ENCODE measurements at places on chromosomes 4 and X. TPM values are rescaled to one million over a fixed set of nuclear protein-coding genes. Genes with fewer than 3 reads are reported as not detected.

DDX3X gene
- polyA plus RNA-seq: 237 TPM

TMPRSS11A gene
- polyA plus RNA-seq: not detected

PDZD4 gene
- polyA plus RNA-seq: 7.1 TPM

RASL11B gene
- polyA plus RNA-seq: 49.7 TPM

NPY1R gene
- polyA plus RNA-seq: 25.1 TPM

DNA sequence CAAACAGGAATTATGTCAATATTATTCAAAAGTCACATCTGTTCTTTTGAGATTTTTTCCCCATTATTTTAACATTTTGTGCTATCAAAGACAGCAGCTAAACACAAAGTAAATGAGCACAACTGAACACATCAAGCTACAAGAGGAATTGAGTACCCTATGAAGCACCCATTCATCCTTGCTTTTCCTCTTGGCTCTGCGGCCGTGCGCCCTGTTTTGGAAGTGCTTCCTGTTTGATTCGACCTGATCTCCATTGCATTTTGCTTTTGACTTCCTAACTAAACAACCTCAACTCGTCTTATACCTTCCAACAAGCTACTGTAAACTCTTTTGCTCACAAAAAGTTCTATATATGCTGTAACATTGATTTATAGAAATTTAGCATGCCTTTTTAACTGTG, 85.0 kb downstream of the SCFD2 start:
- DNase-seq: no peak

GRCh38 chr4:7435471-7436061, 836 bp upstream of the PSAPL1 start:
- no peak for DNase-seq

DNA sequence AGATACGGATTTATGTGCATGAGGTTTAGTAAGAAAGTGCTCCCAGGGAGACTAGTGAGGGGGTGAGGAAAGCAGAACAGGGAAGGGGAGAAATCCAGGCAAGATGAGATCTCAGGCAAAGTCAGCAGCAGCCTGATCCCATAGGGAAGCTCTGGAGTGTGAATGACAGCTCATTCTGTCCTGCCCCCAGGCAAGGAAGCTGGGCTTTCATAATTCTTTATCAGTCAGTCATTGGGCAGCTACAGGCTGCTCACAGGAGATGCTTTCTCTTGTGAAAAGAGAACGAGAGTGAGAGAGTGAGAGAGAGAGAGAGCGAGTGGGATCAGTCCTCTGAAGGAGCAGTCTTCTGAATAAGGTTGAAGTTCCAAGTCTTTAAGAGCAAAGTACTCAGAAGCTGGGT, 48.1 kb downstream of the SRPX start:
- DNase-seq: no peak

- no peak for DNase-seq
Measured at GRCh38 chr4:76296286-76296820, 10.2 kb upstream of the STBD1 start.

DNA sequence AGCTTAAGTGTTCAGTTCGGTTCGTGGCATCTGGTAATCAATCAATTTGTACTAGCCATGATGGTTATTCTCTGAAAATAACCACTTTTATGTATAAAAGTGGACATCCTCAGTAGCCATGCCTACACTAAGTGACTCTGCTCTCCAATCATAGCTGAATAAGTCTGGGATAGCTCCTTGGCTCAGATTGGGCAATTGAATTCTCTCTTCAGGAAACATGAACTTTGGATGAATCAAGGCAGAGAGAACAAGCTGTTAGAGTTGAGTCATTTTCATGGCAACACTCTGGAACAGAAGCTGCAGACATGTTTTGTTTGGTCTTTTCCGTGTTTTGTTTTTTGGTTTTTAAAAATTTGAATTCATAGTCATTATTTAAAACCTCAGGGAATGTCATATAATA, 66.8 kb upstream of the TMEM164 start:
- no peak for DNase-seq

DNA sequence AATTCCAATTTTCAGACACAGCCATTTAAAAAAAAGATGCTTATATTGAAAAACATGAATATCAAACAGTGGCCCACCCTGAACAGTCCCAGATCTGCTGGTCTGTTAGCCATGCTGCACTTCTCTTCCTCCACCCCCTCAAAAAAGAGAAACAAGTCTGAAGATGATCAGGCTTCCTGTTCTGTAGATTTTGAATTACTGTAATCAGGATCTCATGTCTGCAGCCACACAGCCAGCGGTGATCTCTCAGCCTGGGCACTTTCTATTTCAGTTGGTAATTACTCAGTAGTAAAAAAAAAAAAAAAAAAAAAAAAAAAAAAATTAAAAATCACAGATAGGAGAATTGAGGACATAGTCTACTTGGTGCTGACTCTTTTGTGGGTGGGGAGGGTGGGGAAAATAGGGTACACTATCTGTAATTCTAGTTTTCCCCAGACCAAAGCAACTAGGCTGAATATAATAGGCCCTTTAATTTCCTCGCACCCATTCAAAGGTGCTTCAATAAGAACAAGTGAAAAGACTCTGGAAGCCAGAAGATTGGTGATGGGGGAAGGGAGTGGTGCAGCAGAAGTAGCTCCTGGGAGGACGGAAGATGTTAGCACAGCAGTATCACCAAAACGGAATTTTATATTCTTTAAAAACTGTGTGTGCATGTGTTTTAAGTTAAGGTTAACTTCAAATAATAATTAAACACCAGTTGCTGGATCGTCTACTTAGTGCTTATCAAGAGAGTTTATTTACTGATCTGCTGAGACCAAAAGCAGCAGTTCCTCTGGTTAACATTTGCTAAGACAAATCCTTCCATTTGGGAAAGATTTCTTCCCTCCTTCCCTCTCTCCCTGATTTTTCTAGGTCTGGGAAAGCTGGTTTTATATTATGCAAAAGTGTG, 47.0 kb downstream of the SPRY1 start:
- no peak for DNase-seq

DNA sequence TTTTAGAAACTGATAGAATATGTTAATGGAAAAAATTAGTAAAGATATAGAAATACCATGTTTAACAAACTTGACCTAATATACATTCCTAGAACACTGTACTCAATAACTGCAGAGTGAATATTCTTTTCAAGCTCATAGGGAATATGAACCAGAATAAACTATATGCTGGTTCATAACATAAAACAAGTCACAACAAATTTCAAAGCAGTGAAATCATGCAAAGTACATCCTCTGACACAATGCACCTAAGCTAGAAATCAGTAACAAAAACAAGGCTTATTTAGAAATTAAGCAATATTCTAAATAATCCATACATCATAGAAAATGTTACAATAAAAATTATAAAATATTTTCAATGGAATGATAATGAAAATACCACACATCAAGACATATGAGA, 9.2 kb upstream of the SEPSECS start:
- no peak for DNase-seq

- DNase-seq: no peak
Measured at GRCh38 chrX:56987741-56988140, 7.6 kb downstream of the SPIN3 start.

GRCh38 chrX:113770071-113770470, 813.8 kb upstream of the HTR2C start:
- no peak for DNase-seq
